ENCODE measurements at places on chromosomes 2 and 18.

DNA sequence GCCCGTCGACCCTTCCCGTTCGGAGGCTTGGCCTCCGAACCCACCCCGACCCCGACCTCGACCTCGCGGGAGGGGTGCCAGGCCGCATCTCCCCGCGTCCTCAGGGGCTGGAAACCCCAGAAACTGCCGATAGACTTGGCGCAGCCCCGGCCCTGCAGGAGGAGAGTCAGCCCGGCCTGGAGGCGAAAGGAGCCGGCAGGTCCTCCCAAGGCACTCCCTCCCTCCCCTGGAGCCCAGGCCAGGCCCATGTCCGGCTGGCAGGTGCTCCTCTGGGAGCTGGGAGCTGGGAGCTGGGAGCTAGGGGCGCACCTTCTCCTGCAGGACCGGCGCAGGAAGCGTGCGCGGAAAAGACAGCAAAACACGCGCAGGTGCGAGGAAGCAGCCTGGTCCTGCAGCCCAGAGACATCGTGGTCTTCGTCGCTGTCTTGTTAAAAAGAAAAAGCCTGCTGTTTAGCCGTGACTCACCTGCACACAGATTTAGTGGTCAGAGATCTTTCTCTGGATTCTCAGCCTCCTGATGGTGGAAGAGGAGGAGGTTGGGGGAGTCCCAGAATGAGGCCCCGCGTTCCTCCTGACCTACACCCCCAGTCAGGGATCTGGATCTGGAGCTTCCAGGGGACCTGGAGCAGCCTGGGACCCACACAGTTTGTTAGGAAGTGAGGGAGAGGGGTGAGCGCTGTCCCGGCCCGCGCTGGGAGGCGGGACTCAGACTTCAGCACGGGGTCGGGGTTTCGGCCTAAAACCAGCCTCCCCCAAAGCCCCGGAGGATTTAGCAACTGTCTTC, 660 bp upstream of the MBP start:
- no peak for DNase-seq

- no peak for DNase-seq
Measured at GRCh38 chr2:25655316-25655715, 18.1 kb downstream of the DTNB start.

DNA sequence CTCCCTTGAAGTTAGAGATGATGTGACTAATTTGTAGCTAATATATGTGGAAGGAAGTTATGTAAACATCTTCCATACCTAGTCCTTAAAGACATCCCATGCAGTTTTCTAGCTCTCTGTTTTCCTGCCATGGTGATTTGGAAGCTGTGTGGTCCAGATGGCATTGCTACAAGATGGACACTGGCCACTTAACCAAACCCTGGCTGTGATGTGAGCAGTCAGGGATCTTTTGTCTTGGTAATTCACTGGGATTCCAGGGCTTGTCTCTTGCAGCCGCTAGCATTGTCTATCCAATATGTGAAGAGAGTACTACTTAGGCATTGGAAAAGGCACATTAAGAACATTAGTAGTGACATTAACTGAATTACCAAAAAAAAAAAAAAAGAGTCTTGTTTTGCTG, 139.9 kb upstream of the DOCK10 start:
- DNase-seq: no peak

GRCh38 chr2:45005261-45006002, 3.8 kb downstream of the SIX2 start:
- DNase-seq: no peak

GRCh38 chr2:14256890-14257289, 375.6 kb upstream of the LRATD1 start:
- no peak for DNase-seq

- no peak for DNase-seq
Measured at GRCh38 chr2:174836995-174837390, 72.7 kb upstream of the CHRNA1 start.

DNA sequence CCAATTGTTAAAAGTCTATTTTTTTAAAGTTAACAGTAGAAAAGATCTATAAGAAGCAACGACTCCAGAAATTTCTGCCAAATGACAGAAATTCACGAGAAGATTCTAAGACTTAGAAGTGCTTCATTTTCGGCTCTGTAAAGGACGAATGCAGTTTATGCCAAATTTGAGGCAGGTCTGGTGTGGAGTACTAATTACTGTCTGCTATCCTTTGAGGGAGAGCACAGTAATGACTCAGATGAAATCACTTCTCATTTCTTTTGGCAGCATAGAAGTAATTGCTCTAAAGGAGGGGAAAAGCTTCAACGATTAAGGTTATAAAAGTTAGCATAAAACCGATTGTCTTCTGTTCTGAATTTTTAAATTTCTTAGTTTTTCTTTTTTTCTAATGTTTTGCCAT, 11.4 kb downstream of the G6PC2 start:
- DNase-seq: no peak

DNA sequence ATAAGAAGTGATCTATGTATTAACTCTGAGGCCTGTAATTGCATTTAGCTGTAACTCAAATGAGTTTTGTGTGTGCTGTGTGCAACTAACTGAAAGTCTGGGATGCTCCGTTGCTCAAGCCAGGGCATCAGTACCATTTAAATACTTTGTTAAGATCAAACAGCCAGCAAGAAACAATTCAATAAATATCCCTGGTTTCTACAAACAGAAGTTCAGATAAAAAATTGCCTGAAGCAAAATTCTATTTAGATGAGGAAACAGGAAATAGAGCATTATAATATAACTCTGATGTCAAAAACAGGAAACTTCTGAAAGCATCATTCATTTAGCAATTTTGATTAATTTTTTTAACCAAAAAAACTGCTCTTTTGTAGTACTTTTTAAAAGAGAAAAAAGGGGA, 18.9 kb upstream of the SLC38A11 start:
- no peak for DNase-seq

DNA sequence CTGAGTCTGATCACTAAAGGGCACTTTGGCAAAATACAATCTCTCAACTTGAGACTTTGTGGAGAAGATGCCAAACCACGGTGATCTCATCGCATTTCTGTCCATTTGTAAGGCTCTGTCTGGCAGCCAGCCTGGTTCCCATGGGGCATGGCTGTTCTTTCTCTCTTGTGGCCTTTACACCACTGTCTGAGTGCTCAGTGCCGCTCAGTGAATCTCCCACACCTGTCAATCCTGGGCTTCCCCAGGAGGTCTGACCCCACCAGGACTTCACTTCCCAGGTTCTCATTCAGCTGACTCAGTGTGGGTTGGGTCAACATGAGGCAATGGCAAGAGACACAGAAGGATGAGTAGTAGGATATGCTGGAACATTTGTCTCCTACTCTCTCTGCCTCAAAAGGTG, 96.8 kb upstream of the TRIB2 start:
- no peak for DNase-seq

DNA sequence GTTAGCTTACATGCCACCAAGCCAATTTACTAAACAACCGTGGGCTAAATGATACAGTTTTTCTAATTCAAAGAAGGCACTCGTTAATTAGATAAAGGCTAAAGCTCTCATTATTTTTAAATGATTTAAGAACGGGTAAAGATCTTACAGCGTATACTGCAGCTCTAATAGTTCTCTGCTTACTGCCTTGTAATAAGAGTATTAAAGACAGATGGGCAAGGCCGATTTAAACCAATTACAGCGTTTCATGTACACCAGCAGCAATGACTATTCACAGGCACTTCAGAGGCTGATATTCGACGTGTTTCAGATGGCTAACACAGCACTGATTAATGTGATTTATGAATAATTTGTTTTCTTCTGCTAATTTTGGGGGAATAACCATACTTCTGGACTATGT, 259.3 kb downstream of the ZNF407 start:
- no peak for DNase-seq

GRCh38 chr2:127563458-127564428, 28.3 kb downstream of the MYO7B start:
- DNase-seq: peak; percentile 85

DNA sequence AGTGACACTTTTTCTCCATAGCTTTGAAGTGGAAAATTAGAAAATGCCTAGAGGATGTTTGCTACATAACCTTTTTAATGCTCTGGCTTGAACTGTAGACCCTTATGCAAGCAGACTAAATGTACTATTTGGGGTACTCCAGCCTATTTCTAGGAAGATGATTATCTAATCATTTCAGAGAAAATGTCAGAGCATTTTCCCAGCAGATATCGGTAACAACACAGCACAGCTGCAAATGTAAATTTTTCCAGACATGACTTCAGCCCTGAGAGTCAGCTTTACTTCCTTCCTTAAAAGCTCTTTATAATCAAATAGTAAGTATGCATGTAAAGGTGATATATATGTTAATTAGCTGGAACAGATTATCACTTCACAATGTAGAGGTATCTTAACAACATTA, 1647.1 kb downstream of the SUCLG1 start:
- no peak for DNase-seq

DNA sequence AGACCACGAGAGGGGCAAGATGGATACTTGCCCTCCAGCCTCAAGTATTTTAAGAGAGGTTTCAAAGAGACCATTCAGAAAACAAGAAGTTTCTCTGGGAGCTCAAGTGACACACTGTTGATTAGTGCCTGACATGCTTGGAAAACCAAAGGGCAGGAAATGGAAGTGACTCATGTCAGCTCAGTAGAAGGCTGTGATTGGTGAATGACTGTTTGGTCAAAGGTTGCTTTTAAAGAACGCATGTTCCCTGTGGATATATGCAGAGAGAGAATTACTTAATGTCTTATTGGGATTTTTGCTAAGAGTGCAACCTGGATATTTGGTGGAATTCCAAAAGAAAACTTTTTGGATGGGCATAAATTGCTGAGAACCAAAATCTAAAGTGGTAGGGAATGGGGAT, 549.9 kb downstream of the XIRP2 start:
- no peak for DNase-seq

DNA sequence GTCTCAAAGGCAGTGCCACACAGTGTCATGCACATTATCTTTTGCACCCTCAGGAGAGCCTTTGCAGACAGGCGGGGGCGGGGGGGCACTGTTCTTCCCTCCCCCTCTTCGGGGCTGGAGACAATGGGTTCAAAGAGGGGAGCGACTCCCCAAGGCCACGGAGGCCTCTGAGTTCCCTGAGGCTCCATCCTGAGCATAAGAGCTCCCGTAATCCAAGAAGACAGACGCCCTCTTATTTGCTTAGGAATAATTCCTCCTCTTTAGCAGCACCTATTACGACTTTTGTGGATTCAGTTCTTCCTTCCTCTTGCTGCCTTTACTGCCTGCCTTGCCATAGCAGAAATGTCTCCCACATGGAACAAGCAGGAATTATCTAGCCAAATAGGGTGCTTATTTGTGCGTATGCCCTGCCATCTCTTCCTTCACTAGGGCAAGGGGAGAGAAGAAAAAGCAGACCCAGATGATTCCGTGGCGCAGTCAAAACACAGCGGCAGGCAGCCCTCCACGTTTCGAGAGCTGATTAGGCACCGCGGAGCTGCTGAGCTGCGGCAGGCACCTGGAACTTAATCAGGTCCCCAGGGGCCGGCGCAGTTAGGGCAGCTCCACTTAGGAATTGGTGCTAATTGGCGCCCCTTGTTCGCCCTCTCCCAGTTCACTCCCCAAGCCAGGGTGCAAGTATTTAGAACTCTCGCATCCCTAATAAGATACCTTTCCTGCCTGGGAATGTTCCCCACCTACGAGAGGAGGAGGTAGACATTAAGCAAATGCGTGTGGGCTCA, 233.4 kb upstream of the MYT1L start:
- DNase-seq: no peak

GRCh38 chr2:23238011-23238657, 146.8 kb upstream of the KLHL29 start:
- no peak for DNase-seq

DNA sequence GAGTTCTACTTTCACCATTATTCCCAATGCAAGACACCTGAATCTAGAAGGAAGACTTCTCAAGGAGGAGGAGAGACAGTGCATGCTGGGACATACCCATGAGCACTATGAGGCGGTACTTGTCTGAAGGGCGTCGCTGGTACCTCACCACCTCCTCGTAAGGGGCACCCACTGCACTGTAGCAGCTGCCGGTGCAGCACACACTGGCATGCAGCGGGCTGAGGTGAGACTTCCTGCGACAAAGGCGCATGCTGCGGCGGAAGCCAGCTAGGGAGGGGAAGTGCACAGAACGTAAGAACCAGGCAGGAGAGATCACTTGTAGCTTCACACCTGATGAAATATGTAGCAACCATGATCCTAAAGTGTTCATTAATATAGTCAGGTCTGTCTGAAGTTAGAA, 12.8 kb upstream of the TMEM237 start:
- DNase-seq: no peak

DNA sequence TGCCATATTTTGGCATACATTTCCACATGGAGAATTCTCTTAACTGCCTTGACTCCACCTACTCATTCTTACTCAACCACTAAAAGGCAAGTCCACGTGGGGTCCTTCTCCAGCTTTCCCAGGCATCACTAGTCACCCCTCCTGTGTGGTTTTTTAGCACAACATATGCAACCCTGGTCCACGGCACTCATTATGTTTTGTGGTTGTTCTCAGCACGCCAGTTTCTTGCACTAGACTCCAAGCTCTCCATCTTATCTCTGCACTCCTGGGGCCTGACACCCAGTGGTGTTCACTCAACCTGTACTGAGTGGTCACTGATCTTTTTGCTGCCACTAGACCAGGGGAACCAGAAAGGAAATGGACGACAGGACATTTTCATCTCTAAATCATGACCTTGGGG, 18.0 kb downstream of the MARCHF4 start:
- no peak for DNase-seq

DNA sequence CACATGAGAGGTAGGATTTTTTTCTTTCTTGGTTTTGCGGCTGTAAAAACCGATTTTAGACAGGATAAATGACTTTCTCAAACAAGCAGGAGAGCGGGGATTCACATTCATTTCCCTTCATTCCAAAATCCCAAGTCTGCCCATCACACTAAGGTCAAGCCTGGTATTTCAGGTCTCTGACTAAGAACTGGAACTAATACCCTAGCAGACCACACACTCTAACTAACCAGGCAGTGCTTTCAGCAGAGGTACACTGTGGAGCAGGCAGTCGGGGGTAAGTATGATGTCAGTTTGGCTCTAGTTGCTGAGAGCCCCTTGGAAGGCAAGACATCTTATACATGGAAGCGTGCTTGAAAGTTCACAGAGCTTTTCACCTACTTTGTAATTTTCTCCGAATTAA, 128.1 kb upstream of the LHCGR start:
- DNase-seq: no peak

GRCh38 chr2:216029416-216030129, 16.2 kb upstream of the MREG start:
- no peak for DNase-seq

GRCh38 chr2:181781078-181781786, 100.9 kb upstream of the NEUROD1 start:
- DNase-seq: no peak
